ENCODE measurements at places on chromosomes 6 and 20.

DNA sequence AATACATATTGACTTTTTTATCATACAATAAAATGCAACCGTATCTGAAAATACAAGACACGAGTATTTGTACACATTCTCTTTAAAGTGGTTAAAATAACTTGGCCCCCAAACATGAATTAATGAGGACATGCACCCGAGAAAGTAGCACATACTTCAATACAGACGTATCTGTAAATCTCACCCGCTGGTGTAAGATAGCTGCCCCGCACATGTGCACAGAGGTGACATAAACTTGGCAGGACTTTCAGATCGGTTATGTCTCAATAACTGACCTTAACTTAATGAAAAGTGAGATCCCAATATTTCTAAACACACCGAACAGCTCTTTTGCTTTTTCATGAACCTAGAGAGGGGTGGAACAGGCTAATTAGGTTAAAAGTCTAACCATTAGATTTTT lies 91.5 kb upstream of the RPS6KA2 start:
- no peak for DNase-seq

- no peak for DNase-seq
These were observed 79.4 kb downstream of the ASXL1 start for GRCh38 chr20:32437391-32438074.

- DNase-seq = no peak
These were observed 21.0 kb downstream of the C6orf89 start for GRCh38 chr6:36906539-36907325.

DNA sequence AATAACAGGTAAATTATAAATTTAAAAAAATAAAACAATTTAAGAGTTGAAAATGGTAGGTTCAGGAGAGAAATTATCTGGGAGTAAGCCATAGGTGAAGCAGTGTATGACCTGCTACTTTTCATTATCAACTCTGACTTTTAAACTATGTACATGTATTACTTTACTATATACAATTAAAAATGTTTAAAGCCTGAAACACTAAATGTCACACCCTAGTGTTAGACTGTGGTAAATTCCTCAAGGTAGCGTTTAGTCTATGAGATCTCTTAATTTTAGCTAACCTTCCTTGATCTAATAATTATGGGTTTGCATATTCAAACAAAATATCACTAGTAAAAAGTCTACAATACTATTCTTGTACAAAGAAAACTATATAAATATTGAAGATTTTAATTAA lies 22.3 kb upstream of the TBC1D32 start:
- DNase-seq = no peak

DNA sequence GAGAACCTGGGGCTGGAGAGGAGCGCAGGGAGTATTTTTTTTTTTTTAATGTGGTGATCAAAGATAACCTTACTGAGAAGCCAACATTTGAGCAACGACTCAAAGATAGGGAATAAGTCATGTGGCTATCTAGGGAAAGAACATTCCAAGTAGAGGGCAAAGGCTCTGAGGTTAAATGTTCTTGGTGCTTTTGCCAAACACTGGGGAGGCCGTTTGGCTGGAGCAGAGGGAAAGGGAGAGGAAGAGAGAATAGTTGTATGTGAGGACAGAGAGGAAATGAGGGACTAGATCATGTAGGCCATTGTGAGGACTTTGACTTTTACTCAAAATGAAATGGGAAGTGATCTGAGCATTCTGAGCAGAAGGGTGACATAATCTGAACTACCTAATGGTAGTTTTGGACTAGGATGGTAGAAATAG lies 27.8 kb downstream of the ACSS2 start:
- DNase-seq = no peak

DNA sequence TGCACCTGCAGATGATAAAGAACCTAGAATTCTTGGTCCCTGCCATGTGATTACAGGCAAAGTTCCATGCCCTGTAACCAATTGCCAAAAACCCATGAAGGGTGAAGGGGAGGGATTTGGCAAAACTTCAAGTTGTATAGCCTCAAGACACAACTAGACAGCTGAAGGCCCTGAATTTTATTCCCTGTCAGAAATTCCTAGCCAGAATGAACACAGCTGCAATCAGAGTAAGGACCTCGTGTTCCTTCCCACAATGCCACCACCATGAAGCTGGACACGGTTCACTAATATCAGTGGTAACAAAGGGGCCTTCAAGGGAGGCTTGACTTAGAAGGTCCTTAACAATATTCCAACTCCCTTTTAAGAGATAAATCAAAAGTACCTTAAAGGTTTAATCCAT lies 22.5 kb upstream of the IRAK1BP1 start:
- DNase-seq = no peak

GRCh38 chr6:107571354-107571753 lies 81.4 kb downstream of the SOBP start:
- no peak for DNase-seq

DNA sequence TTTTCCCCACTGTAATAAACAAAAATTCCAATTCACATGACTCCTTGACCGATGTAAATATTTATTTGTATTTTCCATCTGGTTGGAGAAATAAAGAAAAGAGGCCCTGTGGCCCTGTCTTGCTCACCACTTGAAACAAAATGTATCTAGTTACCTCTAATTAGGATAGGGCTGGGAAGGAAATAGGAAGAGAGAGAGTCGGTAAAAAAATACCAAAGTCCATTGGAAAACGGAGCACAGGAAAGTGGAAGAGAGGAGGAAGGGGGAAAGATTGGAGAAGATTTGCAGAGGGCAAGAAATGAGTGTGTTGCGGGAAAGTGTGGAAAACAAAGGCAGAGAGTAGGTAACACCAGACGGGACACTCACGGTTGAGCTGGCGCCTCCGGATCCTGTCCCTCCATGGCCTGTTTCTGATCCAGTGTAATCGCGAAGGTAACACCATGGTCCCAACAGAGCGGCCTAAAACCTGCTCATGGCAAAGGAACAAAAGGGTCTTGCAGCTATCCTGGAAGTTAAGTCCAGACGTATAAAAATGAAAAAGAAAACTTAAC lies 105.8 kb upstream of the RIPOR2 start:
- DNase-seq = no peak

DNA sequence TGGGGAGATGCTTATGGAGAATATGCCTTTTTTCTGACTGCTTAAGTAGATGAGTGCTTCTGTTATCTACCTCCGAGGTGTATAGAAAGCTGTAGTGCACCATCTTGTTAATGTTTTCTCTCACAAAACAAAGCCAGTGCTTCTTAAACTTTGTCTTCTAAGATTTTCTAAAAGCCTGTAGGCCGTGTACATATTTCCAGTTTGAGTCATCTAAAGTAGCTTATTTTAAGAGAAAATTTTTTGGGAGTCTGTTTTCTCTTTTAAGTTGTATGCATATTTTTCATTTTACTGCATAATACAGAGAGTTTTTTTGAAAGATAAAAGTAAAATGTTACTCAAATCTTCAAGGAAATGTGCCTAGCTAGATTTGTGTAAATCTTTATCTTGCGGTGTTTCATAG lies 151.7 kb downstream of the GRIK2 start:
- no peak for DNase-seq

GRCh38 chr6:157268835-157269234 lies 54.5 kb downstream of the TMEM242 start:
- no peak for DNase-seq

DNA sequence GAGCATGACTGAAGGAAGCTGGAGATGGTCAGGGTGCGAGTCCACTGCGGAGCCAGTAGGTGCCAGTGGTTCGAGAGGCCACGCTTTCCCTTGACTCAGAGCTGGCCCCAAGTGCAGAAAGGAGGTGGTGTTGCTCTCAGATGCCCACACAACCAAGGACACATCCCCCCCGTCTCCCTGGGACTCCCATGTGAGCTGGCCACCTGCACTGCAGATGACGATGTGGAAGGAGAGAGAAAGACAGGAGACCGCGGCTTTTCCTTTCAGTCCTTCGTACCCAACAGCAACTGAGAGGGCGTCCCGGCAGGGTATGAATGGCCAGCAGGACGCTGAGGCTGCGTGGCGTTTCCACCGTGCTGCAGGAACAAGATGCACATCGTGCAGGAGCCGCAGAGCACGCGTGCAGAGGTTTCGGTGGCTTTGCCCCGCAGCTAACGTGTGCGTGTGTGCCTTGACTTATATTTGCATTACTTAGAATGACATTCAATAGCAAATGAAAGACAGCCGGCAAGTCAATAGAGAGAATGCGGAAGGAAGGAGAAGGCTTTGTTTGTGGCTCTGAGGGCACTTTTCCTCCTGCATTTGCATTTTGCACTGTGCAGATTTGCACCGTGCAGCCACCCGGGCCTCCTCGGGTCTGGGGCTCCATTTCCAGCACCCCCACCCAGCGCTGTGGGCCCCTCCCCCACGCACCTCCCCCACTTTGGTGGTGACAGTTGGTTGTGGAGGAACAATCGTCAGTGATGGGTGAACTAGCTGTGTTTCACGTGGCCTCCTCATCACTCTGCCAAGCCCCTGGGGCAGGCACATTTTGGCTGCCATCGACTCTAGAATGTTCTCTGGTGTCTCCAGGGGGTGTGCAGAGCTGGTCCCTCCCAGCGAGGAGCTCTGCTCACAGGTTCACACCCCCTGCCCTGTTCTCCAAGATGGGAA lies 26.4 kb upstream of the BHLHE23 start:
- DNase-seq = no peak

DNA sequence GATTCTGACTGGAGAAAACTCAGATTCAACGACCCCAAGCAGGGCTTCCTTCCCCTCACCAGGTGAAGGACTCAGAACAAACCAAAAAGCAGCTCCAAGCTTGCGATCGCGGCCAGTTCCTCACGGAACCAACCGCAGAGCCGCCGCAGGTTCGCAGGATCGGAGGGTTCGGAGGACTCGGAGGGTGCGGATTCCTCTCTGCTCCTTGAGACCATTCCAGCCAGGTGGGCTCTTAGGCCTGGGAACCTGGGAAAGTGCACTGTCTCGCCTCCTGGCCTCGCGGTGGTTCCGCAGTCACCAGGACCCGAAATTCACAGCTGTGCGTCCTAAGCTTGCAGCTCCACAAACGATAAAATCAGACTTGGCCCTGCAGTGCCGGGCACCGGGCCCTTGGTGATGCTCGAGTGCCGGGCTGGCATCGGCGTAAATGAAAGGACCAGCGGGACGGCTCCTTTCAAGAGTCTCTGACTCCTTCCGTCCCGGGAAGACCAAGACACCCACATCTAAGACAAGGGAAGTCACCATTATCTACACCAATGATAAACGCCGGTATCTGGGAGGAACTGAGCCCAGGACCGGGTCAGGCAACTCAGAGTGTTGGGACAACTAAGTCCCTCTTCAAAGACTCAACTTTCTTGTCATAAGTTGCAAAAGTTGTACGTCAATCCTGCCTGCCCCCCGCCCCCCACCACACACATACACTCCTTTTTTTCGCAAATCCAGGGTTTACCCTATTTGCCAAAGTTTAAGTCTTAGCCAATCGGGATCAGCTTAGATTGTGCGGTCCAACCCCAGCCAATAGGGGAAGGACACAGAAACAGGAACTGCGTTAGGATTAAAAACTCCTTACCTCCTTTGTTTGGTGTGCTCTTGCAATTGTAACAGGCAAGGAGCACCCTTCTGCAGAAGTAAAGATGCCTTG lies 69.8 kb upstream of the PRSS16 start:
- peak; percentile 70 for DNase-seq

DNA sequence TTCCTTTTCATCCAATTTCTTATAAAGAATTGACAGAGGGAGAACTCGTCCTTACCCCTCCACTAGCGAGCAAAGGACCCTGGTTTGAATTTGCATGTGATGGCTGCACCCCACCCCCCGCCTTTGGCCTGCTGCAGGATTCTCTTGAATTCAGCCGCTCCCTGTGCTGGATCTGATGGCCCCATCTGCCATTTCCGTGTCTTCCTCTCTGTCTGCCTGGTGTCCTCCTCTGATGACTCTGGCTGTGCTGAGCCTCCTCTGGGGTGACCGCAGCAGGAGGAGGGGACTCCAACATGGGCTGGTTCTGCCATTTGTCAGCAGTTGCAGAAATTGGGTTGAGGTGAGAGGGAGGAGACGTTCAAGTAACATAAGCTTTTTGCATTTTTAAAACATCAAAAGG lies 188.8 kb downstream of the DLL1 start:
- no peak for DNase-seq

- no peak for DNase-seq
These were observed 147.5 kb upstream of the TSHZ2 start for GRCh38 chr20:52824494-52825216.

GRCh38 chr20:35963878-35964277 lies 4.5 kb upstream of the CNBD2 start:
- DNase-seq = no peak

- DNase-seq = no peak
These were observed 21.7 kb upstream of the SENP6 start for GRCh38 chr6:75579951-75580350.

DNA sequence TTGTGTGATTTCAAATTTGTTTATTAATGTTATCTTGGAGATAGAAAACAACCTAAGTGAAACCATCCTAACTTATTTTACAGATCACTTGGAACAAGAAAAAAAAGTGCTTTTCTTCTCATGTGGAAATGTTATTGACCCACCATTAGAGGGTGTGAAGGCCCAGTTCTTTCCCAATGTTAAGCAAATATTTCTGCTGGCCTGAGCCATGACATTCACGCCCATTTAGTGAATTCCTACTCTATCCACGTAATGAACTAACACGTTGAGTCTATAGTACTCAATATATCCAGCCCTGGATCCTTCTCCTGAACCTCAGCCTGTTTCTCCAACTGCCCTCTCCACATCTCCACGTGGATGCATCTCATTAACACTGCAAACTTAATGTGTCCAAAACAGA lies 180.6 kb upstream of the ZFP64 start:
- DNase-seq = no peak

DNA sequence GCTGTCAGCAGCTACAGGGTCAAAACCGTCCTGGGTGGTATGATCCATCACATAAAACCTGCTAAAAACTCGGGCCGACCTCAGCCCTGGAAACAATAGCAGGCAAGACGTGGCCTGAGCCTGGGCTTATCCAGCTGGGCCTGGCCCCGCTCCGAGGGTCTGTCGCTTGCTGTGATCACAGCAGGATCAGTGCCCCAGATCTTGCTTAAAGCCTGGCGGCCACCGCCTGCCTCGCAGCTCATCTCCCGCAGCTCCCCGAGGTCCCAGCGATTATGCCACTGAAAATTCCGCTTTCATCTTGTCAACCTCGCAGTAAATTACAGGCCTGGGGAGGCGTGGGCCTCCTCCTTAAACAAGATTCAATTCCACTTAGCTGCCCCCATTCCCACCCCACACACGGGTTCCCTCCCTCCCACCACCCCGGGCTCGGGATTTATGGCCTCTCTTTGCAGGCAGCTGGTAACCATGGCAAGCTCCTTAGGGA lies 40.1 kb downstream of the CDH22 start:
- peak; percentile 7 for DNase-seq

DNA sequence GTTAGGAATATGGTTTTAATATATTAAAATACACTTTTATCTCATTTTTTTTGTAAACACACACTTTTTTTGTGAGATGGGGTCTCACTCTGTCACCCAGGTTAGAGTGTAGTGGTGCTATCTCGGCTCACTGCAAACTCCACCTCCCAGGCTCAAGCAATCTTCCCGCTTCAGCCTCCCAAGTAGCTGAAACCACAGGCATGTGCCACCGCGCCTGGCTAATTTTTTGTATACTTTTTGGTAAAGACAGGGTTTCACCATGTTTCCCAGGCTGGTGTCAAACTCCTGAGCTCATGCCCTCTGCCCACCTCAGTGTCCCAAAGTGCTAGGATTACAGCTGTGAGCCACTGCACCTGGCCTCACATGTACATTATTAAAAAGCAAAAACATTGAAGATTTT lies 10.8 kb downstream of the IPCEF1 start:
- DNase-seq = no peak

Data from neural crest cell (in vitro differentiated cells).